ENCODE measurements at places on chromosomes 5 and 9. TPM values are rescaled to one million over a fixed set of nuclear protein-coding genes. Genes with fewer than 3 reads are reported as not detected.

GCNT4 gene
- 7.9 TPM for total RNA-seq

- no peaks in the 10 kb centered on the region for H3K4me1 ChIP-seq
- no peak overlapping the region for H3K27ac ChIP-seq
- H3K36me3 ChIP-seq = no peaks in the 10 kb centered on the region
Measured at GRCh38 chr5:15995341-15996052, 184.1 kb downstream of the MARCHF11 start.

DNA sequence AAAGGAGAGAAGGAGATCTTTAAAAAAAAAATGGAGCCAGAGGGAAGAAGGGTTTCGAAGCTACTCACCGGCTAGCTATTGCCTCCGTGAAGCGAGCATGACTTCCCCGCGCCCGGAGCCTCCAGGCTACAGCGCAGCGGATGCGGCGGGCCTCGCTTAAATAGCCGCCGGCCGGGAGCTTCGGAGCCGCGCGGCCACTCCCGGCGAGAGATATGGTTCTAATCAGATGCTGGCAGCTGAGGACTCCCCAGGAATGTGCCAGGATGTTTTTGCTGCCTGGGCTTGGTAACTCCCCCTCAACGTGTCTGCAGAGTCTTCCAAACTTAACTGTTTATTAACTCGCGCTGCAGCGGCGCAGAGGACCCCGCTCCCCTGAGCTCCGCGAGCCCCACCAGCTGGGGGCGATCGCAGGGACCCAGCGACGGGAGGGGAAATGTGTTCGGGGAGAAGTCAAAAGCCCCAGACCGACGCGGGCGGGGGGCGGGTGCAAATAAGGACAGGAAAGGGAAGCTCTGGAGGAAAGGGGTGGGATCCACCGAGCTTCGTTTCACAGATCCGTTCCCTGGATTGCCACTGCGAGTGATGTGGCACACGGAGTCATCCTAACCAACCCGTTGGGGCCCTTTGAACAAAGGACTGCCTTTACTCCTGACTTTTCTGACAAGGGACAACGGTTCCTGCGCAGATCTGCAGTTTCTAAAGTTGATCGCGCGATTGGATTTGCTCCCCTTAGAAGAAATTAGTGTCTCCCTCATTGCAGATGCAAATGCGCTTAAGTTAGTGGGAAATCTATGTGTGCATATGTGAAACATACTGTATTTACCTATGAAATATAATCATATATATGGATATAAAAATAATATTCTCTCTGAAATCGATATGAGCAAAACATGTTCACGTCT is at the start of gene DAB2:
DAB2 (minus strand) TSS at position 245 of the 902 bp plus-strand sequence. CDS start 30,660 bp downstream, outside the sequence.
- peak within 1 kb of the TSS; percentile 80 for H3K4me3 ChIP-seq
- no peaks in the 10 kb centered on the region for H3K36me3 ChIP-seq
- peak; percentile 90 for DNase-seq
- H3K27ac ChIP-seq = peak within 1 kb of the TSS; percentile 89
- peaks cover 43% of the 10 kb centered on the region for H3K4me1 ChIP-seq

DNA sequence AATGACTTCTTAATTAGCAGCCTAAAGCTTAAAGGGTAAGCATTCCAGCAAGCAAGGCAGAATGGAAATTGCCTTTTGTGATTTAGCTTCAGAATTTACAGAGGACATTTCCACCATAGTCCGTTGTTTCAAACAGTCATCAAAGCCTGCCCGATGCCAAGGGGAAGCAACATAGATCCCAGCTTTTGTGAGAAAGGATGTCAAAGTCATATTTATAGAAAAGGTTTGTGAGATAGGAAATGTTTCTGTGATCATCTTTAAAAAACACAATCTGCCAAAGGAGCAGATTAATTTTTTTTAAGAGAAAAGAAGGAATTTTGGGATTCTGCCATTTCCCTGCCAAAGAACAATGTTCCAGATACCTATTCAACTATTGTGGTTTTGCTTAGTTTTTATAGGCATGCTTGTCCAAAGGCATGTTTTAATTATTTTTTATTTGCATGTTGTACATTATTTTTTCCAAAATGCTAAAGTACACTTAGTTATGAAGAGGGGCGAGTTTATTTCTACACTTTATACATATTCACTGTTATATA is 346.9 kb downstream of the ZNF608 start:
- H3K27ac ChIP-seq = no peak overlapping the region
- peaks cover 20% of the 10 kb centered on the region for H3K4me1 ChIP-seq
- DNase-seq = no peak

WNT8A gene
- not detected for total RNA-seq

GRCh38 chr5:7325975-7326913 is 69.7 kb upstream of the ADCY2 start:
- DNase-seq = no peak
- H3K36me3 ChIP-seq = no peaks in the 10 kb centered on the region
- no peaks in the 10 kb centered on the region for H3K4me1 ChIP-seq
- no peak overlapping the region for H3K4me3 ChIP-seq

DNA sequence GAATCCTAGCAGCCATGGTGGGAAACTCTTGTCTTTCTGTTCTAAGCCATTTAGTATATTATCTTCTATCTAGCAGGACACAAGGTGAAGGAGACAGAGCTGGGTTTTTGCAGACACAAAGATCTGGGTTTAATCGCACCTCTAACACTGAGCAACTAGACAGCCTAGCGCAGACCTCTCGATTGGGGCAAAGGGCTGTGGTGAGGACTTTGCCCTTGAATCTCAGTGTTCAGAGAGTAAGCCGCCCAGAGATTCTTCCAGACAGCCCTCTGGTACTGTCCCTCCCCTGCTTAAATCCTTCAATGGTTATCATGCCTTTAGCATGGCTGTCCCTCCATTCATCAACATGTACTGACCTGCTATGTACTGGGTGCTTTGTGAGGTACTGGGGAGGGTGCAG is 128.1 kb downstream of the CRB2 start:
- H3K4me3 ChIP-seq = no peak overlapping the region
- peak; percentile 65 for DNase-seq

GRCh38 chr5:137743031-137743640 is 7.2 kb upstream of the KLHL3 start:
- H3K27me3 ChIP-seq = no peaks in the 10 kb centered on the region
- no peak overlapping the region for H3K27ac ChIP-seq
- H3K4me3 ChIP-seq = no peak overlapping the region
- no peaks in the 10 kb centered on the region for H3K36me3 ChIP-seq
- DNase-seq = peak; percentile 82

DNA sequence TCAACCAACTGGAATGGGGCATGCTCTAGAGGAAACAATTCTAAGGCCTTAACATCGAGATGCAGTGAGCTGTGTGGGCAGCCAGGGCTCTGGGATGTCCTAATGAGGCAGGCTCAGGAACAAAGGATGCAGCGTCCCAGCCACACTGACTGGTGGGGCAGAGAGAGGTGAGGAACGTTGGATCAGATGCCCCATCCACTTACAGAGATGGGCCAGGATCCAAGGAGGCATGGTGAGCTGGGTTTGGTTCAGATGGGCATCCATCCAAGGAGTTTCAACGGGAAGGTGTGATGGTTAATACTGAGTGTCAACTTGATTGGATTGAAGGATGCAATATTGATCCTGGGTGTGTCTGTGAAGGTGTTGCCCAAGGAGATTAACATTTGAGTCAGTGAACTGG is 15.5 kb upstream of the MARCHF6 start:
- no peak overlapping the region for H3K4me3 ChIP-seq
- peaks cover 7% of the 10 kb centered on the region for H3K4me1 ChIP-seq
- DNase-seq = no peak
- peaks cover 11% of the 10 kb centered on the region for H3K27me3 ChIP-seq

GRCh38 chr9:127971357-127972235 is 9.2 kb downstream of the EEIG1 start:
- peaks cover 100% of the 10 kb centered on the region for H3K4me1 ChIP-seq
- peak; percentile 30 for DNase-seq

DNA sequence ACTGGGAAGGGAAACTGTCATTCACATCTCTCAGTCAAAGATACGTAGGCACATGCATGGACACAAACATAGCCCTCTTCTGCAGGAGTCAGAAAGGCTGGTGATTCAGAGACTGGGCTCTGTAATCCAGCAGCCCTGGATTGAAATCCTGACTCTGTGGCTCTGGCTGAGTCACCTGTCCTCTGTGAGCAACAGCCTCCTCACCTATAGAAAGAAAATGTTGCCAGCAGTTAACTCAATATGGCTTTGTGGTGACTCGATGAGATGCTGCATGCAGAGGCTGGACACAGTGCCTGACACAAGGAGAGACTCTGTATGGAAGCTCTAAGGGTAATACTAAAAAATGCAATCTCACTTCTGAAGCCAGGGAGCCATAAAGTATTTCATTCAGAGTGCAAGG is 23.9 kb upstream of the CDKN2AIPNL start:
- no peak overlapping the region for H3K4me3 ChIP-seq
- H3K36me3 ChIP-seq = no peaks in the 10 kb centered on the region
- no peaks in the 10 kb centered on the region for H3K27me3 ChIP-seq
- H3K27ac ChIP-seq = peak overlapping the region; percentile 98
- peaks cover 39% of the 10 kb centered on the region for H3K4me1 ChIP-seq

DNA sequence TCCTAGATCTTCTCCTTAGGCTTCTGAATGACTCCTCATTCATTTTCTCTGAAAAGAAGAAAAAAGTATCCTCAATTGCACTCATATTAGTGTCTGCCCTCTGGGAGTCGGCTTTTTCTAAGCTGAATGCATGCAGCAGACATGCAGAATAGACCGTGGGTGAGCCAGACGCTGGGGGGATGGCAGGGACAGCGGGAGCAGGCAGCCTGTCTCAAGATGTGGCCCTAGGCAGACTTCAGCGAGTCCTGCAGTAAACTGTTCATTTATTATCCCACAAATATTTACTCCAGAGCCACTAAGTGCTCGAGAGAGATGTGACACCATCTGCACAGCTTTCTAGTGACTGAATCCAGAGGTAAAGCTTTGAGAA is 164.9 kb upstream of the RAI14 start:
- no peak for DNase-seq
- H3K4me3 ChIP-seq = no peak overlapping the region
- H3K4me1 ChIP-seq = peaks cover 26% of the 10 kb centered on the region
- H3K27ac ChIP-seq = peak overlapping the region; percentile 58
- H3K27me3 ChIP-seq = no peaks in the 10 kb centered on the region
- no peaks in the 10 kb centered on the region for H3K36me3 ChIP-seq

All from hepatocyte (in vitro differentiated cells).